ENCODE measurements at places on chromosomes 7 and 10. TPM values are rescaled to one million over a fixed set of nuclear protein-coding genes. Genes with fewer than 3 reads are reported as not detected.

Gene CLDN4
- not detected for total RNA-seq

GRCh38 chr10:107915215-107915610 is 750.7 kb upstream of the SORCS1 start:
- no peak overlapping the region for H3K27ac ChIP-seq
- H3K4me1 ChIP-seq, result no peaks in the 10 kb centered on the region
- H3K27me3 ChIP-seq, result no peaks in the 10 kb centered on the region

Gene CYP26C1
- total RNA-seq, result not detected

DNA sequence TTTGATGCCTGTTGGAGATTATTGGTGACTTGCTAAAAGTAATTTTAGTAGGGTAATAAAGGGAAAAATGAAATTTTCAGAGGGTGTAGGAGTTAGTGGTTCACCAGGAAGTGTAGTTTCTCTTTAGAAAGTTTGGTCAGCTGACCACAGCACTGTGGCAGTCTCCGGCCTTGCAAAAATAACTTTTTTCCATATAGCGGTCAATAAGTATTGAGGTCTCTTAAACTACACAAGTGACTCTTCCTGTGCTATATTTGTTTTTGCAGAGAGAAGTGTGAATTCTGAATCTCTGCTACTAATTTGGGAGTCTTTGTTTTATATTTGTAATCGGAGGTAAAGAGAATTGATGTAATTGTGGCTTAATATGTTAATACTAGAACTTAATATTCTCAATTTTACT is 24.3 kb downstream of the PTPN12 start:
- H3K27me3 ChIP-seq, result no peaks in the 10 kb centered on the region
- no peak overlapping the region for H3K4me3 ChIP-seq
- H3K27ac ChIP-seq, result peak overlapping the region; percentile 39
- no peak for DNase-seq
- H3K4me1 ChIP-seq, result peaks cover 75% of the 10 kb centered on the region
- peaks cover 16% of the 10 kb centered on the region for H3K36me3 ChIP-seq

GRCh38 chr7:94907811-94908322 is 473 bp downstream of the PPP1R9A start:
- H3K27me3 ChIP-seq, result peaks cover 15% of the 10 kb centered on the region
- DNase-seq, result no peak
- H3K4me1 ChIP-seq, result no peaks in the 10 kb centered on the region
- H3K27ac ChIP-seq, result no peak overlapping the region
- no peaks in the 10 kb centered on the region for H3K36me3 ChIP-seq

DNA sequence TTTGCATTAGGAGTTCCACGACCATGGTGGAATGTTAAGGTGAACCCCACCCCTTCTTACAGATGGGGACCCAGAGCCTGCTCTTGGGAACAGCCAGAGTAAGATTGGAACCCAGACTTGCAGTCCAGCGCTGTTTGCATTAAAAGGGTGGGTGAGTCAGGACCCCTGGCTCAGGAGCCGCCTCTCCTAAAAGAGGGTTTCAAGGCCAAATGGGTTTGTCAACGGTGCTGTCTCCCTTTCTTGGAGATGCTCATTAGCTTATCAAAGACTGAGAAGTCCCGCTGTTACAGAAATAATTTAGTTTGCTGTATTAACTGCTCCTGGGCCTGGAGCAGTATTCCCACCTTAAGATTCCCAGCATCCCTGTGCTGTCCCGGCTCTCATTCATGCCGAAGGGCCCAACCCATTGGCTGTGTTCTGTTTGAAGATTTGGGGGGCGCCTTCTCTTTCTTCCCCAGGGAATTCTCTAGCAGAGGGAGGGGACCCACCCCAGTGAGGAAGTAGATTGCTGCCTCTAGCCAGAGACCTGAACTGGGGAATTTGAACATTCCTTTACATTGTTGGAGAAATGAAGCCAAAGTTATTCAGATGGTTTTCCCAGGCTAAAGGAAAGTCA is 1.8 kb downstream of the MARVELD1 start:
- peaks cover 2% of the 10 kb centered on the region for H3K27me3 ChIP-seq
- peaks cover 42% of the 10 kb centered on the region for H3K36me3 ChIP-seq
- peak overlapping the region; percentile 96 for H3K4me3 ChIP-seq
- no peak for DNase-seq

DNA sequence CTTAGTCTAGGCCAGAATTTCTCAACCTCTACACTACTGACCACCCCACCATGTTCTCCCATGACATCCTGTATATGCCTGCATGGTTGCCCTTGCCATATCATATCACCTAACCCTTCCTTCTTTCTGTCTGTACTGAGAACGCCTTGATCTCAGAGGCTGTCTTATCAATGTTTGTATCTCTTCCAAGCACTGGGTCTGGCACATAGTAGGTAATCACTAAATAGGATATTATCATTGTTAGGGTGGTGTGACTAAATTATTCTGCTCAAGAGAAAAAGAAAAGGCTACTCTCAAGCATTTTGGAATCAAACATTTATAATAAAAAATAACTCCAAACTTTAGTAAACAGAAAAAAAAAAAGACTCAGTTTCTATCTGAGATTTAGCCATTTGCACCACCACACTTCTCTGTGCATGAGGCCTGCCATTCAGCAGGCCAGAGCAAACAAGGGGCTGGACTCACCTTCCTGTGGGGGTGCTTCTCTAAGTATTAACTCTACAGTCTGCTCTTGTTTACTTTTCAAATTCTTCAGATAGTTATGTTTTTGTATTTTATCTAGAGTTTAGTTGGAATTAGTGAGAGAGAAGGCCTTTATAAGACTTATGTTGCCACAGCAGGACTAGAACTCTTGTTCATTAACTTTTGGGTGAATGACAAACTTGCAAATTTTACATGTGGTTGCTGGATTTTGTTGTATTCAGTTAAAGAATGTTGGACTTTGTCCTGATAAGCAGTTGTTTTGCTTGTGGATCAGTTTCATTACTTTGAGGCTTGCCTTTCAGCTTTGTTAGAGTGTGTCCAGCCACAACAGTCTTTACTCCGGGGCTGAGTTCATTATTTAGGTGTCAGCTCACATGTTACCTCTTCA is 5.4 kb downstream of the AGBL3 start:
- H3K27me3 ChIP-seq, result peaks cover 8% of the 10 kb centered on the region
- peak overlapping the region; percentile 14 for H3K27ac ChIP-seq
- peaks cover 22% of the 10 kb centered on the region for H3K36me3 ChIP-seq
- peaks cover 34% of the 10 kb centered on the region for H3K4me1 ChIP-seq
- no peak overlapping the region for H3K4me3 ChIP-seq
- peak; percentile 5 for DNase-seq

GRCh38 chr10:44309939-44310761 is 74.7 kb downstream of the CXCL12 start:
- H3K4me3 ChIP-seq, result no peak overlapping the region
- H3K4me1 ChIP-seq, result peaks cover 31% of the 10 kb centered on the region
- no peak overlapping the region for H3K27ac ChIP-seq
- no peak for DNase-seq

- no peak overlapping the region for H3K27ac ChIP-seq
- H3K4me3 ChIP-seq, result no peak overlapping the region
- DNase-seq, result peak; percentile 40
- no peaks in the 10 kb centered on the region for H3K36me3 ChIP-seq
Measured at GRCh38 chr7:93055543-93056107, 62.2 kb downstream of the SAMD9 start.

DNA sequence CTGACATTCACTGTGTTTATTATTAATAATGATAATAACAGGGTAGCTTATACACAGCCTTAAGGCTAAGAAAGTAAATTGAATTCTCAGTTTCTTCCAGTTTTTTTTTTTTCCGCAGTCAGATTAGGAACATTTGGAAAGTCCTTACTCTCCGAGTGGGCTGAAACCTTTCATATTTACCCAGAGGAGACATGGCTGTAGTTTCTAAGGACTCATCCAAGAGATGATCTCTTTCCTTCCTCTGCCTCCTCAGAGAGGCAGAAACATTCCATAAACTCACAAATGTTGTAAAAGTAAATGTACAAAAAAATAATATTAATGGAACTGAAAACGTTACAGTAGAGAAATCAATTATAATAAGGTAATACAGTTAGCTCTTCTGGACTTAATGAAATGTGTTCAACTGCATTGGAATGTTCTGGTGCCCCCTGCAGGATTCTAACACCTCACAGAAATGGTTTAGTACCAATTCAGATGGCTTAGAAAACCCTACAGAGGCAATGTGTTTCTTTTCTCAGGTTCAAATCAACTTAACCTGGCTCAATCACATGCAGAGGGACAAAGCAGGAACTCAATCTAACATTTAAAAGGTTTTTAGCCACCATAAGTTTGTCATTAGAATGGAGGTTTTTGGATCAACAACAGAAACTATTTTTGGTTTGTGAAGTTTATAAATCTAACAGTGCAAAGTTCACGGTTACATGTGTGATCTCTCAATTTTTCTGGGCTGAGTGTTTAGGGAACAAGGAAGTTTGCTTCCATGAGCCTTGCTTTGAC is 71.7 kb downstream of the ICA1 start:
- peaks cover 9% of the 10 kb centered on the region for H3K4me1 ChIP-seq
- H3K4me3 ChIP-seq, result no peak overlapping the region
- no peak overlapping the region for H3K27ac ChIP-seq
- no peaks in the 10 kb centered on the region for H3K36me3 ChIP-seq
- peak; percentile 28 for DNase-seq

Gene ASZ1
- total RNA-seq, result not detected

DNA sequence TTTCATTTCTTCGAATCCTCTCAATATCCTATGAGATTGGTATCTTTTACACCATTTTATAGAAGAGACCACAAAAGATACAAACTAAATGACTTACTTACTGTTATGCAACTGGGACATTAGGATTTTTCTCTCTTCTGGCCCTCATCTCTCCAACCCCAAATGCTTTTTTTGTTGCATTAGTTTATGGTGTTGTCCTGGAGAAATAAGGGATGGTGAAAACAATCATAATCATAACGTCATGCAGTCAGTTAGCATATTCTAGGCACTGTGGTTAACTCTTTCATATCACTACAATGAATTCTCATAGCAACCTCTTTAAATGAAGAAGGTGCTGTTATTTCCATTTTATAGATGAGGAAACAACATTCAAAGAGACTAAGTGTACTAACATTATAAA is 104.6 kb downstream of the PON1 start:
- no peaks in the 10 kb centered on the region for H3K4me1 ChIP-seq
- no peak overlapping the region for H3K4me3 ChIP-seq
- no peak overlapping the region for H3K27ac ChIP-seq
- no peaks in the 10 kb centered on the region for H3K36me3 ChIP-seq
- no peaks in the 10 kb centered on the region for H3K27me3 ChIP-seq
- DNase-seq, result no peak

GRCh38 chr7:150830937-150831336 is 21.4 kb upstream of the AOC1 start:
- no peak for DNase-seq
- no peaks in the 10 kb centered on the region for H3K4me1 ChIP-seq
- H3K4me3 ChIP-seq, result no peak overlapping the region
- H3K27ac ChIP-seq, result no peak overlapping the region

Gene SPDYE8
- total RNA-seq, result not detected

Gene SEM1
- total RNA-seq, result 37.2 TPM

- H3K27me3 ChIP-seq, result peaks cover 8% of the 10 kb centered on the region
- peaks cover 10% of the 10 kb centered on the region for H3K4me1 ChIP-seq
- H3K36me3 ChIP-seq, result no peaks in the 10 kb centered on the region
- no peak for DNase-seq
Measured at GRCh38 chr7:148570510-148570909, 20.1 kb upstream of the C7orf33 start.

- H3K27ac ChIP-seq, result no peak overlapping the region
- DNase-seq, result no peak
- H3K4me3 ChIP-seq, result no peak overlapping the region
- H3K27me3 ChIP-seq, result peaks cover 1% of the 10 kb centered on the region
- H3K36me3 ChIP-seq, result no peaks in the 10 kb centered on the region
Measured at GRCh38 chr10:44607116-44607515, 222.2 kb upstream of the CXCL12 start.

Gene SEMA3C
- 70.1 TPM for total RNA-seq

- no peaks in the 10 kb centered on the region for H3K27me3 ChIP-seq
- peaks cover 51% of the 10 kb centered on the region for H3K4me1 ChIP-seq
- DNase-seq, result no peak
- peaks cover 29% of the 10 kb centered on the region for H3K36me3 ChIP-seq
- no peak overlapping the region for H3K27ac ChIP-seq
Measured at GRCh38 chr7:5701085-5701914, 80.2 kb downstream of the RNF216 start.

- DNase-seq, result no peak
- no peak overlapping the region for H3K27ac ChIP-seq
- peak overlapping the region; percentile 60 for H3K4me3 ChIP-seq
- H3K4me1 ChIP-seq, result peaks cover 4% of the 10 kb centered on the region
- H3K27me3 ChIP-seq, result no peaks in the 10 kb centered on the region
Measured at GRCh38 chr10:18340496-18341051, 200.3 kb downstream of the CACNB2 start.

DNA sequence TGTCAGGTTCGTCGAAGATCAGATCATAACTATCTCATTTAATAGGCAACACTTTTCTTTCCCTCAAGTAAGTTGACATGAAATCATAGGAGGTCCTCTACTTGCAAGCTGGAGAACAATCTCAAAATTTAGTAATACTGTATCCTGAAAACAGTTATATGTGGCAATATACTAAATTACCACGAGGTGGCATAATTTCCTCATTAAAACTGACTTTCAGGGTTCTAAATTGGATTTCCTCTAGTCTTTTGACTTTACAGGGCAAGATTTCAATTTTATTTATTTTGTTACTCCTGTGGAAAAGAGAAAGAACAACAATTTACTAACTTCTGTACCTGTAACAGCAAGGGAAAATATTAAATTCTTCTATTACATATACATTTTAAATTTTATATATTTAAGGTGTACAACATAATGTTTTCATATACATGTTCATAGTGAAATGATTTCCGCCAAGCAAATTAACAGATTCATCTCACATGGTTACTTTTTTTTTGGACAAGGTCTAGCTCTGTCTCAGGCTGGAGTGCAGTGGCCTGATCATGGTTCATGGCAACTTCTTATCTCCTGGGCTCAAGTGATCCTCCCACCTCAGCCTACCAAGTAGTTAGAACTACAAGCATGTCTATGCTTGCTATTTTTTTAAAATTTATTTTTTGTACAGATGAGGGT is 53.4 kb upstream of the CYP2C18 start:
- no peak overlapping the region for H3K4me3 ChIP-seq
- no peaks in the 10 kb centered on the region for H3K27me3 ChIP-seq
- DNase-seq, result peak; percentile 12
- H3K27ac ChIP-seq, result no peak overlapping the region

GRCh38 chr7:113730309-113730955 is 188.4 kb downstream of the PPP1R3A start:
- H3K4me3 ChIP-seq, result no peak overlapping the region
- H3K4me1 ChIP-seq, result no peaks in the 10 kb centered on the region
- H3K36me3 ChIP-seq, result no peaks in the 10 kb centered on the region
- no peak overlapping the region for H3K27ac ChIP-seq
- no peaks in the 10 kb centered on the region for H3K27me3 ChIP-seq
- no peak for DNase-seq

DNA sequence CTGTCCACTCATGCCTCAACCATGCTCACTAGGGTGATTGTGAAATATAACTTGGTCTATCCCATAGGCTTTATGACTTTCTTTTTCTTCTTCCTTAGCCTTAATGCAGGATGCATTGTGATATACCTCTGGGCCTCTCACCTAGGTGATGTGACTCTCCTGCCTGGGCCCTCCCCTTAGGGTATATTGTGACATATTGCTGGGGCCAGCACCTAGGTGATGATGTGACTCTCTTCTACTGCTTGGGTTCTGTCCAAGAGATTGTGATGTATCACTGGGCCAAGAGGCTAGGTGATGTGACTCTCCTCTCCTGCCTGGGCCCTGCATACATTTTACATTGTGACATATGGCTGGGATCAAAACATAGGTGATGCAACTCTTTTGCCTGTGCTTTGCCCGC is 14.7 kb upstream of the ZNF107 start:
- no peak for DNase-seq
- H3K36me3 ChIP-seq, result no peaks in the 10 kb centered on the region
- no peaks in the 10 kb centered on the region for H3K4me1 ChIP-seq
- H3K4me3 ChIP-seq, result no peak overlapping the region
- H3K27me3 ChIP-seq, result peaks cover 5% of the 10 kb centered on the region

GRCh38 chr10:60185421-60185820 is 204.3 kb downstream of the ANK3 start:
- no peaks in the 10 kb centered on the region for H3K4me1 ChIP-seq
- no peak overlapping the region for H3K27ac ChIP-seq
